Activated CD4-positive, alpha-beta T cell treated with anti-CD3 and anti-CD28 coated beads, Interleukin-2, Interleukin-6, amounts not matched to agents 100 ng/mL and 50 ng/mL, durations not matched to agents 16 hours and 8 hours (primary cell): ENCODE measurements at places on chromosomes 11 and 22.
A peak's percentile ranks its signal among the peaks of the same experiment; 100 is the strongest.

GRCh38 chr22:39946503-39947219 is 13.5 kb upstream of the TMA7B start:
- DNase-seq, result no peak

- no peak for DNase-seq
Observed at GRCh38 chr22:40310081-40310767, 36.1 kb upstream of the ADSL start.

DNA sequence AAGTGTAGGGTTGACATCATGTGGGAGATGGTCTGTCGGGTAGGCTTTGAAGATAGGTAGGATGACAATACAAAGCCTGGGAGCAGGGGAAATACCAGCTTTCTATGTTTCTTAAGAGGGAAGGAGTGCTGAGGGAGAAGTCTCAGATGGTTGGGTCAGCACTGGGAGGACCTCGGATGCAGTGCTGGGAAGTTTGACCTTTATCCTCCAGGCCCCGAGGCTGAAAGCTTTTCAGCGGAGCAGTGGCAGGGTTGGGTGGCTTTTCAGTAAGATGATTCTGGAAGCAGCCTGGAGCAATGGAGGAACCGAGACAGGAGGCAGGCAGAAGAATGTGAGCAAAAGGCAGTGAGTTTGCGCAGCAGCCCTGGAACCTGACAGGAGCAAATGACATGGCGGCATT is 43.5 kb upstream of the MYO18B start:
- no peak for DNase-seq

- no peak for DNase-seq
Observed at GRCh38 chr11:61860054-61860903, 31.1 kb downstream of the FADS3 start.

DNA sequence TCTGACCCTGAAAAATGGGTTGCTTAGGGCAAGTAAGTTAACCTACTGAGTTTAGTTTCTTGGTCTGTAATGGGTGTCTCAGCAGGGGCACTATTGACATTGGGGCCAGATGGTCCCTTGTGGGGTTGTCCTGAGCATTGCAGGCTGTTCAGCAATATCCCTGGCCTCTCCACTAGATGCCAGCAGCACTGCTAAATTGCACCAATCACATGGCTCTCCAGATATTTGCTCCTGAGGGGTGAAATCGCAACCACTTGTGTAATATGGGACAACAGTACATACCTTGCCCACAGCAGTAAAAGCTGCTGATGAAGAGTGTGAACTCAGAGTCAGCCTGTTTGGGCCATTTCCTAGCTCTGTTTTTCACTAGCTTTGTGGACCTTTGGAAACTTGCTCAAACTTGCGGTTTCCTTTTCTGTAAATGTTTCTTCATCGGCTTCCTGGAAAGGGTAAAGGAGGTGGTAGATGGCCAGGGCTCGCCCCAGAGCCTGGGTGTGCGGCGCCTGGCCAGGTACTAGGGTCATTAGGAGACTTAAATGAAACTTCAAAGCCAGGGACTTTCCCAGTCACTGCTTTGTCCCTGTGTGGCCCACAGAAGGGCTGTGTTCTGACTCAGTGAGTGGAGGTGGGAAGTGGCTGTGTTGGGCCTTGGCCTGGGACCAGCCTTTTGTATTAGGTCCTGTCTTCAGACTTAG is 13.0 kb downstream of the NCF4 start:
- DNase-seq, result peak; percentile 90

DNA sequence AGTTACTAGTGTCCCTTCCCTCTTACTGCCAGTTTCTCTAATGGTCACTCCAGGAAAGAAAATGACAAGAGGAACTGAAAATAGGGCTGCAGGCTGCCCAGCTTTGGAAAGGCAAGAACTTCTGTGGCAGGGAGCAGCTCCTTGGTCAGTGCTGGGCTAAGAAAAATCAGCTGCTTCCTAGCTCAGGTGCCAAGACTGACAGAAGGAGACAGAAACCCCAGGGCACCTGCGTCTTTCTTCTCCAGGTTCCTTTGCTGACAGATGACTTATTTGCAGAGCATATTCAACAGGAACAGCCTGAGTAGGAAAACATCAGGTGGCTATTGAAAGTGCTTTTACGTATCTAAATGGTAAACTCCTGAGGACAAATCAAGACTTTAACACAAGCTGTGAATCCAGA is 25.4 kb downstream of the MAML2 start:
- DNase-seq, result no peak

- no peak for DNase-seq
Observed at GRCh38 chr11:75737314-75737713, 19.7 kb downstream of the MOGAT2 start.

- no peak for DNase-seq
Observed at GRCh38 chr11:27381238-27381666, 18.2 kb upstream of the CCDC34 start.

DNA sequence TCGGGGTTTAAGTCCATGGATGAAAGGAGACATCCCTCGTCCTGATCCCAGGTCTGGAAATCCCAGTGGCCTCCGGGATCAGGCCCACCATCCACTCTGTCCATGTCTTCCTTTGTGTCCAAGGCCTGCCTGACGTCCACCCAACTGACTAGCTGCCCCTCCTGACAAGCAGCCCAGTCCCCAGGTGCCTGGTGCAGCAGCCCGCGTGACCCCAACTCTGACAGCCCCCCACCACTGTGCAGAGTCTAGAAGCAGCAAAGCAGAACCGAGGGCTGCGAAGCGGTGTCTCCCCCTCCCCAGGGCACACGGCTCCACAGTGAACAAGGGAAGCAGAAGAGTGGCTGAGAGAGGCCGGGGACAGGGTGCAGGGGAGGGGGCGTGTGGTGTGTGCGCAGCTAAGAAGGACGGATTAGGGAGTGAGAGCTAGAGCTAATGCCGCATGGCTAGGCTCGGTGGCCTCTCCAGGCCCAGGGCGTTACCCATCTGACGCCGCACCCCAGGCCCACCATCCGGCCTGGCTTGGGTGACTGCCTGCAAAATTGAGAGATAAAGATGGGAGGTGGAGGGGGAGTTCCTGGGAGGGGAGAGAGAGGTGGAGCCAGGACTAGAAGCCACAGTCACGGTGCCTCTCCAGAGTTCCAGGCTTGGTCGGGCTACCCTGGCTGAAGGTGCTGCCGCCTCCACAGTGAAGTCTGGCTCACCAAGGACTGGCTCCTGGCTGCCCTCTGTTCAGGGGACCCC is 16.6 kb upstream of the BAIAP2L2 start:
- no peak for DNase-seq

DNA sequence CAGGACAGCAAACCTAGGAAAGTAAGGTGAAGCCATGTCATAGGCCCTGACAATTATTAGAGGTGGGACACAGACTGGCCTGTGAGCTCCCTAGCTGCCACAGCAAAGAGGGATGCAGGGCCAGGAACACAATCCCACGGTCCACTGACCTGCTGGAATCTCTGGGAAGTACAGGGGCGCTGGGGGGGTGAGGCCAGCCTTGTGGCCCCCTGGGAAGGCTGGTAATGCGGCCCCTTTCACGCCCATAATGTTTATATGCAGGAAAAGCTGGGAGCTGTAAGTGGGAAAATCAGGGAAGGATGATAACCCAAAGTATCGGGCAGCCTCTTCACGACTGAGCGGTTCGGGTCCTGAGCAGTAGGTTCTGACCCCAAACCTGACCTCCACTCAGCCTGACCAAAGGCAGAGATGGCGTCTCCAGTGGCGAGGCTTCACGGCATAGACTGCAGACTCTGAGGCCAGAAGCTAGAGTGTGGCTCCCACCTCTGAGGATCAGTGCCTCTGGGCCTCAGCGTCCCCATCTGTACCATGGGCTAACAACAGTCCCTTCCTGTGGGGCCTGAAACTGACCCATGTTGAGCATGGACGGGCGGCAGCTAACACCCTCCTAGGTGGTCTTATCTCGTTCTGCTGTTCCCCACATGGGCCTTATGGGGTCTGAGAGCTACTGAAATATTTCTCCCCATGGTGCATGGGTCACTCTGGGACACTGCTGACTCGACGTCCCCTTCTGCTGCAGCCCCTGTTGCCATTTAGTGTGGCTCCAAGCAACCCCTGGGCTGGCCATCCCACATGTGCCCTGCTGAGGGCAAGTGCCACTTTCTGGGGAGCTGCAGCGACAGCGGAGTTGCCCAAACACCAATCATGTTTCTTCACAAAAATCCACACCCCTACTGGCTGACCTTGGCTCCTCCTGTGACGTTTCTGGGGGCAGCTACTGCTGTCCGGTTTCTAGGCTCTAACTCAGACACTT is 101.8 kb downstream of the PHF21B start:
- DNase-seq, result no peak

- no peak for DNase-seq
Observed at GRCh38 chr22:40441761-40442390, 71.5 kb downstream of the SGSM3 start.

DNA sequence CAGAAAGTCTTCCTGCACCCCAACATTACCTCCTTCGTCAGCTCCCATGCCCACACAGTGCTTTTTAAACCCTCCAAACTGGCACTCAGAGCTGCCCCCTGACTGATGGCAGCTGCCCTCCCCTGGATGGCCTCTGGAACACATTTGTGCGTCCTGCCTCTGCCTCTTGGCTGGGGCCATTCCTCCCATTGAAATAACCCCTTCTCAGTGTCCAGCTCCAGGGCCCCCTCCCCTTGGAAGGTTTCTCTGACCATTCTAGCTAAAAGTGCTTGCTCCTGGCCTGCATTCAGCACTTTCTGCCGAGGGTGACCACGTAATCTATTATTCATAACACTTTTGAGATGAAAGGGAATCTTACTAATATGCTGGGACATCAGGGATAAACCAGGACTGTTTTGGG is 130.0 kb downstream of the PARVA start:
- DNase-seq, result no peak

- DNase-seq, result peak; percentile 55
Observed at GRCh38 chr11:22787551-22788162, 41.9 kb downstream of the SVIP start.

GRCh38 chr22:22558972-22559603 is at the start of gene PRAME:
TSS of gene PRAME (minus strand) at chr22:22559265. CDS start at chr22:22556832, 2,433 bp downstream.
- DNase-seq, result peak; percentile 90

GRCh38 chr11:120385655-120386054 is 49.4 kb downstream of the ARHGEF12 start:
- no peak for DNase-seq

GRCh38 chr22:46047226-46047625 is 70.3 kb upstream of the WNT7B start:
- no peak for DNase-seq

DNA sequence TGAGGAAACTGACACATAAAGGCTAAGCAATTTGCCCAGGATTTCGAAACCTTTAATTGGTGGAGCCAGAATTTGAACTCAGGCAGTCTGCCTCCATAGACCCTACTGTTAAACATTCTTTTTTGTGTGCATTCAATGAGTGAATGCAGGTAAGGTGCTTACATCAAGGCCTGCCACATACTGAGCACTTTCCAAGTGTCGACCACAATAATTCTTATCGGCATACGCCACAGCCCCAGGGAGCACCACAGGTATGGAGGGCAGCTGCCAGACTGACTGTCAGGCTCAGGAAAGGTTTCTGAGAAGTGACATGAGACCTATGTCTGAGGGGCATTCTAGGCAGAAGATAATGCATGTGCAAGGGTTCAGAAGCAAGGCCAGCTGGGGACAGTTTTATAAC is 334.7 kb upstream of the NARS2 start:
- no peak for DNase-seq

GRCh38 chr22:16819249-16819648 is 6.0 kb downstream of the XKR3 start:
- no peak for DNase-seq

DNA sequence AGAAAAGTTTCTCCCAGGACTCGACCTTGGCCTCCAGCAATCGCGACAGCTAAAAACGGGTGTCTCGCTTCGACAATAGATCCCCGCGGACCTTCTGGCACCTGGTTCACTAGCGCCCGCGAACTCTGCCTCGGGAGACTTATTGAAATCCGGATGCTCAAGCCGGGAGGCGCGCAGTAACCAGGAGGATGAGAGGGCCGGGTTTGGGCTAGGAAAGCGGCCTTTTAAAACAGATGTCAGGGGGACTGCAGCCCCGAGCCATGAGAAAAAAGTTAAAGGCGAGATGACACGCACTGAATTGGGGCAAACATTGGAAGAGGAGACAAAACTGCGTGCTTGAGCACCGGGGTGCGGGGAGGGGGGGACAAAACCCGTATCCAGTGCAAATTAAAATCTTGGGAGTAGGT is 637 bp upstream of the ZBTB16 start:
- DNase-seq, result no peak

DNA sequence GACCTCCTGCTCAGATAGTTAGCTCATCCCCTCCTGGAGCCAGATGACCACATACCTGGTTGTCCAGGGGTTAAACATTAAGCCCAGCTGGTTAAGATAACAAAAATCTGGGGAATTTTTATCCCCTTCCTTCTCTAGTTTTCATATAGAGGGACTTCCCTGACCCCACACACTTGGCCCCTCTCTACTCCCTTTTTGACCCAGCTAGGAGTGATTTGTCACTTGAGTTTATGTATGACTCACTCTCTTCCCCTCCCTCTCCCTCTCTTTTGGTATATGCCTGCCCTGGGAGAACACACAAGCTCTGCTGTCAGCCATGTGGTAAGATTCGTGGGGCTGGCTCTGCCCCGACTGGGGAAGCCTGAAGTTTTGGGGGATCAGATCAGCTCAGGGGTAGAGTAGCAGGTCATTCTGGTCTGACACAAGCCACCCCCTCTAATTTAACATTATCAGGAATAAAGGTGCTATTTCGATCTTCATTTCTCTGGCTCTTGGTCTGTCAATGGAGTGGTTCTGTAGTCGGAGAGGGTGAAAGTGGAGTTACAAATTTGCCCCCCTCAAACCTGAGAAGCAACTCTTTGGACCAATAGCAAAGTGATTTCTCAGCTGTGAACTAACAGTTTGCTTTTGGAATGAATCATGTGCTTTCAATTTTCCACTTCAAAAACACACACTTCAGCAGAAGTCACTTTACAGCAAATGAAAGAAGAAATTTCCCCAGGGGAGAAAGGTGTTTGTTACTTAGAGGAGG is 415.3 kb upstream of the CADM1 start:
- peak; percentile 83 for DNase-seq

- no peak for DNase-seq
Observed at GRCh38 chr11:75403983-75404658, 4.8 kb downstream of the RPS3 start.

DNA sequence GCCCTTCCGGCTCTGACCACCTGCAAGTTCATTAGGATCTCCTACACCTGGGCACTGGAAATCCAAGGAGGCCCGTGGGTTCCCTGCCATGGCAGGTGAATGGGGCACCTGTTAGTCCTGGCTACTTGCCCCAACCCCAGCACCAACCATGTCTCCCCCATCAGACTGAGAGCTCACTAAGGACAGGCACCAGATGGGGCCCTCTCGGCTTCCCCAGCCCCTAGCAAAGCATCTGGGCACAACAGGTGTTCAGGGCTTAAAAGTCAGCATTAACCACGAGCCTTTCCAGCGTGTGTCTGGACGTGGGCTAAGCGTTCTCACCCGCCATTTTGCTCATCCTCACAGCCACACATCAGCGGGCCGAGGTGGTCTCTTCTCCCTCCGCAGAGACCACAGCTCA is 2.2 kb downstream of the SULT4A1 start:
- no peak for DNase-seq

- no peak for DNase-seq
Observed at GRCh38 chr11:66614073-66614472, 2.4 kb upstream of the RBM14 start.

DNA sequence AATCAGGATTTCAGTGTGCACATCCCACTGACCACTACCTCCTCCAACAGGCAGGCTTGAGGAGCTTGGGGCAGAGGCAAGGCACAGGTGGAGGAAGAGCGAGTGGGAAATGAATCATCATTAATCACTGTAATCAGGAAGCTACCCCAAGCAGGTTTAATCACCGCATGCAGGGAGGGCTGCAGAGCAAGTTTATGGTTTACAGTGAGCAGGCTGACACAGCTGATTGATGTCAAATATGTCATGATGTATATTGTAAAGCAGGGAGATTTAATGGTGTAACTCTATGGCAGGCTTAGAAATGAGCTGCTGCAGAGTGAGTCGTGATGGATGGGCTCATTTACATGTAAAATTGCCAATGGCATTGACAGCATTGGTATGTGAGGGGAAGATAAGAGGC is 441.0 kb downstream of the NTM start:
- DNase-seq, result no peak
